SK-N-DZ (cell line): ENCODE measurements at places on chromosomes 2 and 18.
A peak's percentile ranks its signal among the peaks of the same experiment; 100 is the strongest.

GRCh38 chr2:241314226-241315092 lies 1.0 kb downstream of the HDLBP start:
- no peak for DNase-seq

DNA sequence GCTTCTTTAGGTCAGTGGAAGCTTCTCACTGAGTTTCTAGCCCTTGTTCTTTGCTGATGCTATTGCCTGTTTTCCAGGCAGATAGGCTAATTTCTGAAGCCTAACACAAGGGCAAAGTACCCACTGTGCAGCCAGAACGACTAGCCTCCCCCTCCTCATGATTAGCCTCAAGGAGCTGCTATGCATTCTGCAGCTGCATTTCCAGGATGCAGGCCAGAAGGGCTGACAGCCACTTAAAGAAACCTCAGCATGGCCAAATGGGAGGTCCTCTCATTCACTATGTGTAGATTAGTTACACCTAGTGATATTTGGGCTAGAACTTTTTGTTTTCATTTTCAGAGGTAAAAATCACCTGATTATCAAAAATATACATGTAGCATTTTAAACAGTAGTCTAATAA lies 216.0 kb downstream of the RAD51AP2 start:
- no peak for DNase-seq

DNA sequence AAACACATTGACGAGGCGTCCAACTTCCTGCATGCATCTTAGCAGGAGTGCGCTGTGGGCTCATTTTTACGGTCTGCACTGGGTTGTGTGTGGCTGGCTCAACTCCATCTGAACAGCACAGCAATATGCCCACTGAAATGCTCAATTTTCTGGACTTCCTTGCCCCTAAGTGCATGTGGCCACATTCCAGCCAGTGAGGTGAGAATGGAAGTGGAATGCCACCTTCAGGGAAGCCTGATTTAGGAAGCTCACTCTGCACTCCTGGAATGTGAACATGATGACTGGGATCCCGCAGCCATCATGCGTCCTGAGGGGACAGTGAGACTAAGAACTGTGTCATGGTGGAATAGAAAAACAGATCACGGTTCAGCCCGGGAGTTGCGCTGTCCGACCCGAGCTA lies 76.2 kb downstream of the PSMG2 start:
- DNase-seq = no peak

GRCh38 chr2:127651971-127652550 lies 6.1 kb downstream of the GPR17 start:
- peak; percentile 78 for DNase-seq

GRCh38 chr18:37042381-37042780 lies 213.5 kb downstream of the KIAA1328 start:
- no peak for DNase-seq

DNA sequence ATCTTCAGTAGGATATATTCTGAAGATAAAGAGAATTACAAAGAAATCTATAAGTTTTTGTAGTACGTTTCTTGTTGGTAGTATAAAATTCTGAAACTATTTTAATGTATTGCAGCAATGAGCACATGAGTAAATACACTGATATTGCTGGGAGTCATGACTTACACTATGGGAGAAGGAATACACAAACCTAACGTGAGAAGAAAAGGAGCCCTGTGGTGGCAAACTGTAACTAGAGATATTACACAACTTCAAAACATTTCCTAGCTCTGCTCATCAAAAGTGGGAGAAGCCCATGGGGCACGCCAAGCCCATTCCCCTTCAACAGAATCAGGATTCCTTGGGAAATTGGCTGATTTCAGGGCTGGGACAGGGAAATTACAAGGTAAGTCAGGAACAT lies 20.5 kb downstream of the SPIRE1 start:
- no peak for DNase-seq
